ENCODE measurements at places on chromosomes 1 and 21.

GRCh38 chr1:242754125-242754524 is 229.6 kb upstream of the PLD5 start:
- no peak for DNase-seq

DNA sequence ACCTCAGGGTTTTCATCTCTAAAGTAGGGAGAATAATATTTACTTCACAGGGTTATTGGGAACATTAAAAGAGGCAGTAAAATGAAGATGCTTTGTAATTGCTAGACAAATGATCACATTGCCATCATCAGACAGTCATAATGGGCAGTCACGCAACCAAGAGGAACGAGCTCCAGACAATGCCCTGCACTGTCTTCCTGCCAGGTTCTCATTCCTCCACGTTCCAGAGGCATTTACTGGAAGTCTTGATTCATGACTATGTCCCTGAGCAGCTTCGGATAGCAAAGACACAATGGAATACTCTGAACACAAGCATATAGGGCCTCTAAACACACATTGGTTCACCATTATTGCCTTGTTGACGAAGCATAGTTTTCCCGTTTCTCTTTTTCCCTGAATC is 389.7 kb downstream of the NTNG1 start:
- no peak for DNase-seq

DNA sequence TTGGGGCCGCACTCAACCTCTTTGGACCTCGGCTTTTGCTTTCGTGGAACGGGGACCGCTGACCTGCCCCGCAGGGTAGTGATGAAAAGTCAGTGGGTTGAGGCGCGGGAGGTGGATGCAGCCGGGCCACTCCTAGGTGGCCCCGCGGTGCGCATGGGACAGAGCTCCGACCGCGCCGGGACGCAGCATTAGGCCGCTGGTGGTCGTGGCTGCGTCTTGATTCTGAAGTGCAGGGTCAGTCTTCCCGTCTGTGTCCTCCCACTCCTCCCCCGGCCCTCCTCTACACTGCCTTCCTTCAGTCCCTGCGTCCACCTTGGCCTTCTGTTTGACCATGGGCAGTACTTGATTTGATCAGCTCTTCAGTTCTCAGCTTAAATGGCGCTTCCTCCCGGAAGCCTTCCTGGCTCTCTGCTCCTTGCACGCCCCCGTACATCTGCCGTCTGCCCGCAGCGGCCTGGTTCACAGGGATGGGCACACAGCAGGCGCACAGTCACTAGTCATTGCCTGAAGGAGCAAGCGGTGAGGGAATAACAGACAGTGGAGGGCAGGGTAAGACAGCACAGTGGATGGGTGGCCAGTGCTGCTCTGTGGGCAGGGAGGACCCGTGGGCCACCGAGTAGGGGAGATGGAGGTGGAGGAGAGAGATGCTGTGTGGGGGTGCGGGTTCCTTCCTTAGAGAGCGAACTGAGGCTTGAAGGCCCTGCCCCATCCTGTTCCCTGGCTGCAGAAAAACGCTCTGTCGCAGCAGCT is 633 bp downstream of the THEMIS2 start:
- peak; percentile 56 for DNase-seq

DNA sequence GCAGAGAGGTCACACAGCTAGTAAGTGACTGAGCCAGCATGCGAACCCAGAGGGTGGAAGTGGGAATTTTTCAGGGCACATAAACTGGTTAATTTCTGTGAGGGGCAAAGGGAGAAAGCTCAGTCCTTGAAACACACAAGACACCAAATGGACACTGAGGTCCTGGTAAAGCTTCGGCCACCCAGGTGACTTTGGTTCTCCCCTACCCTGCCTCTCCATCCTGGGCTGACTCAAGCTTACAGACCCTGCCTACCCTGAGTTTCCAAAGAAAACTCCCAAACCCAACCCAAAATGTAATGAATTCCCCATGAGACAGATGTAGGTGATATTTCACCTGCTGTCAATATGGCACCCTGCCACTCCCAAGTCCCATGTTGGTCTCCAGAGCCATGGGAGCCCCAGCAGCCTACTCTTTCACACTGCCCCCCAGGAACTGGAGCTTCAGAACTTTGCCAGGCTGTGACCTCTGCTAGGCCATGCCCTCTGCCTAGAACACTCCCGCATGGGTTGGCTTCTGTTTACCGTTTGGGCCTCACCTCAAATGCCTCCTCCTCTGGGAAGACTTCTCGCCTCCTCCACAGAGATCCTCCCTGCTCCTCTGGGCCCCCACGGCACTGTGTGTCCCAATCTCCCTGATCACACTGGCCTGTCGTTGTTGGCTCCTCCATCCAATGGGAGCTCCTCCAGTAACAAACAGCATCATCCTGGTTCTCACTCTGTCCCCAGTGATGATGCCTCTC is 3.7 kb upstream of the LRP8 start:
- DNase-seq = no peak

GRCh38 chr1:1528301-1529267 is 11.8 kb downstream of the TMEM240 start:
- DNase-seq = no peak

GRCh38 chr1:166999075-166999474 is 10.0 kb downstream of the MAEL start:
- DNase-seq = no peak

GRCh38 chr21:39373634-39374033 is 24.7 kb upstream of the HMGN1 start:
- no peak for DNase-seq

- DNase-seq = no peak
Measured at GRCh38 chr1:206582971-206583706, 29.1 kb downstream of the EIF2D start.

- no peak for DNase-seq
Measured at GRCh38 chr1:116111524-116112021, 374 bp downstream of the MAB21L3 start.

- no peak for DNase-seq
Measured at GRCh38 chr1:151708891-151709290, 7.7 kb downstream of the CELF3 start.

- peak; percentile 76 for DNase-seq
Measured at GRCh38 chr1:178532392-178532791, 19.5 kb downstream of the TEX35 start.

- DNase-seq = no peak
Measured at GRCh38 chr1:164703463-164703862, 144.5 kb downstream of the PBX1 start.

DNA sequence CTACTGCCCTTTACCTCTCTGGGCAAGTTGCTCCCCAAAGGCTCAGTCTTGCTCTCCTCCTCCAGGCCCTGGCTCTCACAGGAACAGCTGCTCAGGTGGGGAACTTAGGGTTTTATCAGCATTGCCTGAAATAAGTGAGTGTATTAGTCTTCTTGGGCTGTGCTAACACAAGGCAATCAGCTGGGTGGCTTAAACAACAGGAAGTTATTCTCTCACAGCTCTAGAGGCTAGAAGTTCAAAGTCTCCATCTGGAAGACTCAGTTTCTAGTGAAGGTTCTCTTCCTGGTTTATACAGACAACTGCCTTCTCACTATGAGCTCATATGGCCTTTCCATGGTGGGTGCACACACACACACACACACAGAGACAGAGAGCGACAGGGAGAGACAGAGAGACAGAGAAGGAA is 2.8 kb upstream of the CD1C start:
- DNase-seq = no peak

GRCh38 chr21:33387294-33387693 is 15.9 kb upstream of the IFNGR2 start:
- no peak for DNase-seq

GRCh38 chr1:41580520-41581172 is 96.2 kb upstream of the EDN2 start:
- DNase-seq = peak; percentile 34

DNA sequence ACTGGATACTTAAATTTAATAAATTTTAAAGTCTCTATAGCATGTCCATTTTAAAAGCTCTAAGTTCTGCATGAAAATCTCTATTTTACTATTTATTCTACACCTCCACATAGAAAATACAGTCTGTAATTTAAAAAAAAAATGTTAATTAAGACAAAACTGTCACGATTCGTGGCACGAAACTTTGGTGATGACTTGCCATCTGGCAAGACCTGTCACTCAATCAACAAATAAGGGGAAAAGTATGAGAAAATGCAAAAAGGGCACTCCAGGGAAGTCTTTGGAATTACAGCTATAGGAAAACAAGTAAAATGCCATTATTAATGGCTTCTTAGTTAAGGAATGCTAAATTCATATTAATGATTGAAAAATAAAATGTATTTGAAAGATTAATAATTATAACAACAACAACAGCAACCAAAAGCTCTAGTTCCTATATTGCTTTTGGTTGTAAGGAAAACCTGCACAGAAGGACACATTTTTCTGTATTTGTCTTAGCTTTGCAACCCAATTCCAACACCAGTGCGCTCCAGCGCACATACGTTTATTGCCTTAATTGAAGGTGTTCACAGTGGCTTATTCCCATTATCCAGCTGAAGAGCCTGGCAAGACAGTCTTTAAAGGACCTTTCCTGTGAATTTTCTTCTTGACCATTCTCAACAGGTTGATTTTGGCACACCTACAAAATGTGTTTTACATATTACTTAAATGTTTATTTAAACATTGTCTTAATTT is 107.8 kb downstream of the PLPPR5 start:
- no peak for DNase-seq

- DNase-seq = no peak
Measured at GRCh38 chr1:20719871-20720620, 2.2 kb upstream of the KIF17 start.

- DNase-seq = no peak
Measured at GRCh38 chr1:112790920-112791722, 76.0 kb upstream of the PPM1J start.

DNA sequence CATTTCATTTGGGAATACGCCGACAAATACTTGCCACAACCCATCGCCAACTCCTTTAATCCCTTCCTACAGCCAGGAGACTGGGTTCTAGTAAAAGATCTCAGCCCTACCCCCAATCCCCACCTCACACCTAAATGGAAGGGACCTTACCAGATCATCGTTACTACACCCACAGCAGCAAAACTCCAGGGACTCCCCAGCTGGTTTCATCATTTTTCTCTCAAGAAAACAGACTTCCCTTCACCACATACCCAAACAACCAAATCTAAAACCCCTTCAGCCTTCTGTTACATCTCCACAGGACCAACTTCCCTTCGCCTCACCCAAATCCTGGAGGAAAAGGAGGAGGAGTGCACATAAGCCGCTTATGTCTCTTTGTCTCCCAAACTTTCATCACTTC is 23.7 kb upstream of the SLC2A5 start:
- no peak for DNase-seq

GRCh38 chr1:21385022-21385421 is 54.9 kb upstream of the NBPF3 start:
- DNase-seq = no peak

DNA sequence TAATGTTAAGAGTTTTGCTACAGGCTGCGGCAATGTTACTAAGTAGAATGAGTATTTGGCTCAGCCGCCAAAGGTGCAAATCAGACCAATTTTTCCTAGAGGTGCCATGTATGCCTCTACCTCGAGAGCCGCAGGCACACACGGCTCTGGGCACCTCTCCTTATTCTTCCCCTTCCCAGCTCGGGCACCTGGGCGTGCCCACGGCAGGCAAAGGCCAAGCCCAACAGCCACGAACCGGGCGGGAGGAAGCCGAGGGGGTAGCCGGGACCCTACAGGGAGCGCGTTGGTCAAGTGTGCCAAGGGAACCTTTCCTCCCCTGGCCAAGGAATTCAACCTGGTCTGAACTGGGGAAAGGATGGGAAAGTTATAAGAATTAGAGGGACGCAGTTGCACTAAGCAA is 31.0 kb downstream of the LRRC3 start:
- DNase-seq = no peak

- DNase-seq = no peak
Measured at GRCh38 chr1:85465099-85465785, at the start of gene DDAH1. Gene DDAH1 (minus strand): TSS chr1:85465159. CDS start chr1:85465045, 114 bp downstream.

DNA sequence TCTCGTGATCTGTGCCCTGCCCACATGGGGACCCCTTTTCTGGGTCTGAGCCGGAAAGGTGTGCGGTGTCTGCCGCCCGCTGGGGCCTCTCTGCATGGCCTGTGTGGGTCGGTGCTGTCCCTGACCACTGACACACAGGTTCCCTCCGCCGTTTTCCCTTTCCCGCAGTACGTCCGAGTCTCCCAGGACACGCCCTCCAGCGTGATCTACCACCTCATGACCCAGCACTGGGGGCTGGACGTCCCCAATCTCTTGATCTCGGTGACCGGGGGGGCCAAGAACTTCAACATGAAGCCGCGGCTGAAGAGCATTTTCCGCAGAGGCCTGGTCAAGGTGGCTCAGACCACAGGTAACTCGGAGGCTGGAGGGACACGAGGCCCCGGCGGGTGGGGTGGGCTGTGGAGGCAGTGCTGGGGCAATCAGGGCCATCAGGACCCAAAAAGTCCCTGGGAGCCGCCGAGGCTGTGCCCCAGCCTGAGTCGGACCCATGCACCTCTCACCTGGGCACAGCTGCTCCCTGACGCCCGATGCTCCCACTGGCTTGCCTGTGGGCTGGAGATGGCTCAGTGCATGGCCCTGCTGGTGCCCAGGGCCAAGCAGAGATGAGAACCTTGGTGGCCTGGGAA is 13.3 kb downstream of the TRPM2 start:
- no peak for DNase-seq

- no peak for DNase-seq
Measured at GRCh38 chr1:17289721-17290120, 18.3 kb upstream of the PADI4 start.

- peak; percentile 85 for DNase-seq
Measured at GRCh38 chr1:39183503-39184353, 20.8 kb upstream of the MACF1 start.

GRCh38 chr1:63623952-63624351 is 30.7 kb downstream of the PGM1 start:
- DNase-seq = no peak

DNA sequence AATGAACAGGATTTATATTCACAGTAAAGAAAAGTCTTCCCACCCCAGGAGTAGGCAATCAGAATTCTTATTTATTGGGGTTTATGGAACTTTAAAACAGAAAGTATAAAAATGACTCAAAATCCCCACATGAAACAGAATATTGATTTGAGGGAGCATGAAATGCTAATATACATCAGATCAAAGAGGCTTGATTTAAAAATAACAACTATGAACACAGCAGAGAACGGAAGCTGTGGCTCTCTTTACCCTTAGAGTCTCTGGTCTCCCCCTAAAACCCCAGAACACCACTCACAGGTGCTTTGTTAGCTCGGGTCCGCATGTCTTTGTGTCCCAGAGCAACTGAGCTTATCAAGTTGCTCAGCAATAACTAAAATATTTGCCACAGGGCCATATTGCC is 31.2 kb upstream of the FASLG start:
- DNase-seq = peak; percentile 46

GRCh38 chr1:150881331-150882070 is 5.1 kb upstream of the ARNT start:
- DNase-seq = no peak

DNA sequence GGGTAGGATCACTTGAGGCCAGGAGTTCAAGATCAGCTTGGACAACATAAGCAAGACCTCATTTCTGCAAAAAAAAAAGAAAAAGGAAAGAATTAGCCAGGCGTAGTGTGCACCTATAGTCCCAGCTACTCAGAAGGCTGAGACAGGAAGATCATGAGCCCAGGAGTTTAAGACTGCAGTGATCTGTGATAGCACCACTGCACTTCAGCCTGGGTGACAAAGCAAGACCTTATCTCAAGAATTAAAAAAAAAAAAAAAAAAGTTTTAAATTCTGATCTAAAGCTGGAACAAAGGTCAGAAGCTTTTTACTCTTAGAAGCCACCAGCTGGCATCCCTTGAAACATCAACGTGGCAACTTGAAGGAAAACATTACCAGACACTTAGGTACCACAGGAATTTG is 45.3 kb downstream of the HENMT1 start:
- no peak for DNase-seq

GRCh38 chr1:211813590-211813989 is 17.0 kb downstream of the LPGAT1 start:
- no peak for DNase-seq

GRCh38 chr1:42978317-42979035 is 19.8 kb upstream of the SLC2A1 start:
- no peak for DNase-seq

GRCh38 chr1:36207339-36207738 is 16.9 kb upstream of the THRAP3 start:
- DNase-seq = no peak
